ENCODE measurements at places on chromosomes 5 and 9.

DNA sequence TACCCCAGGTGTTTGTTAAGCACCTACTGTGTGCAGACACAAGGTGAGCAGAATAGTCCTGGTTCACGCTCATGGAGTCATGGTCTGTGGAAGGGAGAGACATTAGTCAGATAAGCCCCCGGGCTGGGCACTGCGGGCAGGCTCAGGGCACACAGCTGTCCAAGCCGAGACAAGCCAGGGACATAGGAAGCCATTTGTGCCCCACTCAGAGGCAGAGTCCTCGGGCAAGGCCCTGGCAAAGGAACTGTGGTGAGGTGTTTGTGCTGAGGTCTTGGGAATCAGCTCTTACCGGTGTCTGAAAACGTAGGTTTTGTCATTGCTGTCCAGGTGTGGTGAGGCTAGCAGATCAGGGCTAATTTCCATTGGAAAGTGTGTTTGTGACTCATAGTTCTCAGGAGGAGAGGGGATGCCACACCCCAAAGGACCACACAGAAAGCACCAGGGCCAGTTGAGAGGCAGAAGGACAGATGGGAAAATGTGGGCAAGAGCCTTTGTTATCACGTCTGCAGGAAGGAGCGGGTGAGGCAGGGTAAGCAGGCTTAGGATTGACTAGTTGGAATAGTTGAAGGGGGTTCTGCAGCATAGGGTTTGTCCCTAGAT, 46.1 kb upstream of the NEURL1B start:
- no peak for DNase-seq

GRCh38 chr5:54769072-54769471, 216.3 kb downstream of the ESM1 start:
- no peak for DNase-seq

DNA sequence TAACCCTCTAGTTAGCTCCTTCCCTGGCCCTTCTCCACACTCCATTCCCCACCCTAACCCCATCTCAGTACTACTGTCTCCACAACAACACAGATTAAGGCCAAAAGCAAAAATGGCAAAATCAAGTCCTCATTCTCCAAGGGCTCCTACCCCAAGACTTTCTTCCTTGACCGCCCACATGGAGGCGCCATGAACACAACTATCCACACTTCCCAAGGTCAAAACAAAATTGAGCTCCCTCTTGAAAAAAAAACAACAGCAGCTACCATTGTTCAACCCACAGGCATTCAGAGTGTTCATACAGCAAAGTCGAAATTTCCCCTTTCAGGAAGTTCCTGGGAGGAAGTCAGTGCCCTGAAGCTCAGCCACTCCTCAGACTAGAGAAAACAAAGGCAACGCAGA, 54.4 kb downstream of the GNAQ start:
- no peak for DNase-seq

DNA sequence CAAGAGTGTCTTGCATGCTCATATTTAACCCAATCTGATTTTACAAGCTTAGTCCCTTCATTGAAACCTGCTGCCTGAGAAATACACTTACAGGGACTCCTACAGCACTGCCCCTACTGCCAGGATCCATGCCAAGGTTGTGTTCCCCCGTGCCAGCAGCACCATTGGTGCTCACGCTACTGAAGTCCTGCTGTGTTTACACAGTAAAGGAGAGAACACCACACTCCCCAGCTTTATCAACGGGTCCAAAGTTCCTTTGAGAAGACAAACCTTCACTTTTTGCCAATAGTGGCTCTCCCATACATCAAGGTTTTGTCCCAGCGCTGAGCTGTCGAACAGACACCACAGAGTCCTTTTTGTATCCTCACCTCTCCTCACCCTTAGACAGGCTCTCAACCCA, 155.1 kb upstream of the WWC1 start:
- DNase-seq, result no peak

DNA sequence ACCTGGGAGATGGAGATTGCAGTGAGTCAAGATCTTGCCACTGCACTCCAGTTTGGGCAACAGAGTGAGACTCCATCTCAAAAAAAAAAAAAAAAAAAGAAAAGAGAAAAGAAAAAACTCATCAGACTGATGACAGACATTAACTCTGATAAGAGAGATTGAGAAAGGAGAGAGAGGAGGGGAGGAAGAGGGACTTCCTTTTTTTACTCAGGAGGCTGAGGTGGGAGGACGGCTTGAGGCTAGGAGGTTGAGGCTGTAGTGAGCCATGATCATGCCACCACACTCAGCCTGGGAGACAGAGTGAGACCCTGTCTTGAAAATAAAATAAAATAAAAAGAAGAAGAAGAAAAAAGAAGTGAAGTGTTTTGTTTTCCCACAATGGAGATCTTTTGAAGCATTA, 9.7 kb upstream of the MSMP start:
- DNase-seq, result no peak

All from DMS 273 treated with DMSO at 0.1 percent for 48 hours (cell line).